ENCODE measurements at places on chromosomes 4 and X.

- DNase-seq, result no peak
These were observed 19.8 kb upstream of the STOX2 start for GRCh38 chr4:183885205-183885720.

DNA sequence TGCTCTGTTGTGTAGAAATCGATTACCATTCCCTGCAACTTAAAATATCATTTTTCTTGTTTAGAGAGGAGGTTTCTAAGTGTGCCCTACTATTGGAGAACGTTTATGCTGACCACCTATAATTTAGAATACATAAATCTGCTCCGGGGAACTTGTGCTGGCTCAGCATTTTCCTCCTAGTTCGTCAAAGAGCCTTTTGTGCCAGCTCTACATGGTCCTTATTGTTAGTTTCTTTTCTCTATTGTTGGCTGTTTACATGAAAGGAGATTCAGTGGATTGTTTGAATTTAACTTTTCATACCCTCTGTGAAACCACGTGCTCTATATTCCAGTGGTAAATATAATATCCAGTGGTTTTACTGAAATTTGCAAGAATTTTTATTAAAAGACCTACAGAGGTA is 53.4 kb upstream of the ATP8A1 start:
- DNase-seq, result no peak

- no peak for DNase-seq
These were observed 26.9 kb upstream of the CYBB start for GRCh38 chrX:37752936-37753335.

GRCh38 chr4:122930862-122931261 is 8.5 kb upstream of the NUDT6 start:
- DNase-seq, result no peak

GRCh38 chr4:79317711-79318110 is 8.2 kb downstream of the NAA11 start:
- DNase-seq, result no peak

Measured in AG09309 (cell line).